Type B pancreatic cell (in vitro differentiated cells): ENCODE measurements at places on chromosomes 5 and 9. TPM values are rescaled to one million over a fixed set of nuclear protein-coding genes. Genes with fewer than 3 reads are reported as not detected.

IL5 gene
- total RNA-seq = not detected in 2 replicates

PCDHB15 gene
- total RNA-seq = 3.3 and 3.8 TPM in 2 replicates

DNA sequence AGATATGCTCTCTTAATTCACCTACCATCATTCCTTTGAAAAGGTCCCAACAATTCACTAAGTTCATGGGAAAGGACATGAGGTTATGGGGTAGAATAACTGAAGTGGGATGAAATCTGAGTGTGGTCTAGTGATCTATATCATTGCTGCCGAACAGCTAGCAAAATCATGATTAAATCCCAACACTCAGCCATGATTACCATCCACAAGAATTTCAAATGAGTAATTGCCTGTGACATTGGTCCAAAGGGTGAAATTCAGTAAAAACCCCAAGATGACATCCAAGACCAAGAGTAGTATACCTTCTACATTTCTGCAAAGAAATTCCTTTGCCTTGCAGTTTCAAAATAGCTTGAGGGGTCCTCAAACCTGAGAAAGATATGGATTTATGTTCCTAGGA lies 225.6 kb downstream of the SPOCK1 start:
- no peak for DNase-seq
- no peak overlapping the region for H3K27ac ChIP-seq
- no peak overlapping the region for H3K4me3 ChIP-seq
- peaks cover 6% of the 10 kb centered on the region for H3K27me3 ChIP-seq
- H3K4me1 ChIP-seq = peaks cover 15% of the 10 kb centered on the region
- H3K36me3 ChIP-seq = no peaks in the 10 kb centered on the region

GRCh38 chr9:99116003-99116411 lies 11.1 kb downstream of the TGFBR1 start:
- peaks cover 11% of the 10 kb centered on the region for H3K36me3 ChIP-seq
- no peak overlapping the region for H3K4me3 ChIP-seq
- H3K4me1 ChIP-seq = peaks cover 32% of the 10 kb centered on the region
- no peak overlapping the region for H3K27ac ChIP-seq
- no peak for DNase-seq

CCNJL gene
- 7.2 and 16.6 TPM in 2 replicates for total RNA-seq

DNA sequence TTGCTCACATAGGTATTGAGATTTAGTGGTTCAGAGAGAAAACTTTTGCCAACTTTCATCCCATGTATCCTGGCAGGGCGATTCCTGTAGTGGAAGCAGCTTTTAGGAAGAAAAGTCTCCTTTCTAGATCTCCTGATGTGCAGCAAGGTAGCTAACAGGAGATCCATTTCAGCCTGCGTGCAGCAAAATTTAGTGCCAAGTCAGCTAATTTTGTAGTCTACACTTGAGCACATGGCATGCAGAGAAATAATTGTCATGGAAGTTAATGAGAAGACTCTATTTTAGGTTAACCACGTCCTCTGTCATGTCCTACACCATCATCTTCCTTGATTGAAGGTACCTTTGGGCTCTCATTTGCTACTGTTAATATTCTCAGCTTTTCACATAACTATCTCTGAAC lies 165.8 kb downstream of the PTPRD start:
- DNase-seq = no peak
- no peaks in the 10 kb centered on the region for H3K27me3 ChIP-seq
- H3K36me3 ChIP-seq = no peaks in the 10 kb centered on the region
- H3K4me1 ChIP-seq = no peaks in the 10 kb centered on the region
